Activated T-cell treated with anti-CD3 and anti-CD28 coated beads for 48 hours (primary cell): ENCODE measurements at places on chromosomes 4 and X.

GRCh38 chr4:145098675-145099037, 545 bp downstream of the ABCE1 start:
- DNase-seq, result no peak

GRCh38 chr4:139817657-139818452, 152.2 kb downstream of the MGST2 start:
- no peak for DNase-seq

DNA sequence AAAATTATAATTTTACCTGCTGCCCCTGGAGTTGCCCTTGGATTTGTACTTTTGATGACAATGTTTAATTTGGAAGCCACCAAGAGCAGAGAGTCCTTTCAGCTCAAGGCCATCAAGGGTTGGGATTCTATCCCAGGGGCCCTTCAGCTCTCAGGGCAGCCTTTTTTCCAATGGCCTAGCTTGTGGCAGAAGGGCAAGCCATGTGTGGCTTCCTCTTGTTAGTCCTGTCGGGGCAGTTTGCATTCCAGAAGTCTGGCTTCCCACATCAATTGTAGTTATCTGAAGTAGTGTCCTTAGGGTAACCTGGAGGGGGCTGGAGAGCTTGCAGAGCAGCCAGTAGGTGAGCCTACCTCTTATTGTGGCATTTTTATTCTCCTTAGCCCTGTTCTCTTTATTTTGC, 569.4 kb downstream of the TRAM1L1 start:
- DNase-seq, result no peak

DNA sequence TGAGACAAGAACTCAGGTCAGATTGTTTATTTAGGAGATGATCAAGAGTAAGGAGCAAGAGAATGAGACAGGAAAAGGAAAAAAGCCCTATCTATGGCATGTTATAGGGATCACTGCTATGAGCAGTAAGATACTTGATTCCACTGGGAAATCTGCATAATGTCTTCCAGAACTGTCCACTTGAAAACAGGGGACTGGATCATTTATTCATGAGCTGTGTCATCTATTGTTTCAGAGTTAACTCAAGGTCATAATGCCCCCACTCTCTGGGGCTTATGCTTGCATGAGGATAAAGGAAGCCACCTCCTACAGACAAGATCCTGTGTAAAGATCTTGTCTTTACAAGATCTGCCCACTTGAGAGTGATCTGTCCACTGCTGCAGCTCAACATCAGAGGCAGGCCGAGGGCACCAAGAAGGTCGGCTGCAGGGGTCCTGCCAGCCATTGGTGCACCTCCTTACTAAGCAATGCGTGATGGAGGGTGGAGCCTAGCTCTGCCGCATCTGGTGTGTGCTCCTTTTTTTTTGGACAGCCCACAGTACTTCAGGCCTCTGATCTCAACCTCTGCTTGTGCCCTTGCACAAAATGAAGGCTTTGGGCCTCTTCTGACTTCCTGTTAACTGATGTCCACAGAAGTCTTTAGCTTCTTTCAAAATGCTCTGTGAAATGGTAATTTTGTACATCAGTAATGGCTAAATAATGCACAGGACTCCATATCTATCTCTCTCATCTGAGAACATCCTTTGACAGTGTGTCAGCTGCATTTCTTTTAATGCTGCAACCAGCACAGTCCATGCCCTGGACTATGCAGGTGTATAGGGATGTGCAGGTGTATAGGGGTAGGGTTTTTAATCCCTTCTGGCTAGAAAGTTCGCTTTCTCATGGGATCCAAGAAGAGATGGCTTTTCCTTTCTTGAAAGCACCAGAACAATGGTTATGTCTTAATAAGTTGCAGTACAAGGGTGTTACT, 95.9 kb upstream of the TRPC3 start:
- no peak for DNase-seq

DNA sequence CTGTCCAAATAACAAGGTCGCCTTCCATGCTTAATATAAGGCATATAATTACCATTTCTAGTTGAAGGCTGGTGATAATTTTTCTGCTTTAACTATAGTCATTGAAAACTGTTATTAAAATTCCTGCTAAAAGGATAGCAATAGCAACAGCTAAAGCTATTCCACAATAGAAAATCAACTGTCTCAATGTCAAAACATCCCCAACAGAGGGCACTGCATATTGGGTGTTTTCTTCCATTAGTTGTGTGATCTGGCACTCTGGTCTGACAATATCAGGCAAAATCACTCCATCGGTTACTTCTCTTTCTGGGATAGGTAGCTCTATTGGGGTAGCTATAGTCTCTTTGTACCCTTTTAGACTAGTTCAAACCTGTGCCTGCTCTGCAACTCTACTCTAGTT, 53.5 kb downstream of the TMPRSS11F start:
- DNase-seq, result no peak

DNA sequence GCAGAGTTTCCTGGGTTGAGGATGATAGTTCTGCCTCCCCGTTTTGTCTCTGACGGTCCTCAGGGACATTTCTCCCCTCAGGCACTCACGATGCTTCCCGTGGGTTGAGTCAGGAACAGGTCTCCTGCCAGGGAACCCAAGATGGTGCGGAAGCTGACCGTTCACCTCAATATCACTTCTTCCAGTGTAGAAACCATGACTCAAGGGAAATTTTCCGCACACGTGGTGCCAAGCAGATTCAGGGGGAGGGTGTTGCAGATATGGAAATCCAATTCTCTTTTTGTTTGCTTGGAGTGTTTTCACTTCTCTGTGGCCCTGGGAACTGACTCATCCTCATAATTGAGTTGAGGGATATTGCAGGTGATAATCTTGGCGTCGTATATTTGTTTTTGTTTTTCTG, 46.7 kb downstream of the CXorf49B start:
- no peak for DNase-seq

- DNase-seq, result no peak
These were observed 109.0 kb downstream of the ATP11C start for GRCh38 chrX:139823806-139824205.
